ENCODE measurements at places on chromosomes 6 and 20. TPM values are rescaled to one million over a fixed set of nuclear protein-coding genes. Genes with fewer than 3 reads are reported as not detected.

DNA sequence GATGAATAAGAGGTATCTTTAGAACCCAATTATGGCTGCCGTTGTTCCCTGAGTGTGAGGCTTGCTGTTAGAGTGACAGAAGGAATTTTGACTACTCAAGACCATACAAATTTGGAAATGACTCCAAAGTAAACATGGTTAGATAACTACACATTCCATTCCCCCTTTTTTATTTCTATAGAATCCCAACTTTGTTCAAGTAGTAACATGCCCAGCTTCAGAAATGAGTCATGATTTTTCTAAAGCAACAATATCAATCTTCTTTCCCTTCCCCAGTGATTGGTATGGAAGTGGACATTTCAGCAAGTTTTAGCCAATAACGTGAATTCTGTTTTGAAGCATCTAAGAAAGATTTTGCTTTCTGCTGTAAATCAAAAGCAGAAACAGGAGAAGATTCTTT lies 37.8 kb downstream of the HCRTR2 start:
- DNase-seq, result no peak
- H3K4me3 ChIP-seq, result no peak overlapping the region
- no peaks in the 10 kb centered on the region for H3K4me1 ChIP-seq
- no peaks in the 10 kb centered on the region for H3K27me3 ChIP-seq
- no peaks in the 10 kb centered on the region for H3K36me3 ChIP-seq
- H3K27ac ChIP-seq, result no peak overlapping the region

Gene DLL1
- total RNA-seq, result 16.5 TPM

GRCh38 chr20:63496596-63497120 lies 2.2 kb downstream of the EEF1A2 start:
- no peak for DNase-seq
- H3K27me3 ChIP-seq, result peaks cover 9% of the 10 kb centered on the region
- no peaks in the 10 kb centered on the region for H3K4me1 ChIP-seq

- H3K4me3 ChIP-seq, result no peak overlapping the region
- no peaks in the 10 kb centered on the region for H3K36me3 ChIP-seq
- DNase-seq, result no peak
- peaks cover 3% of the 10 kb centered on the region for H3K4me1 ChIP-seq
These were observed 14.5 kb upstream of the COL12A1 start for GRCh38 chr6:75220357-75220756.

GRCh38 chr6:127069659-127070279 lies 48.7 kb upstream of the RSPO3 start:
- no peak overlapping the region for H3K27ac ChIP-seq
- H3K27me3 ChIP-seq, result no peaks in the 10 kb centered on the region
- DNase-seq, result no peak

DNA sequence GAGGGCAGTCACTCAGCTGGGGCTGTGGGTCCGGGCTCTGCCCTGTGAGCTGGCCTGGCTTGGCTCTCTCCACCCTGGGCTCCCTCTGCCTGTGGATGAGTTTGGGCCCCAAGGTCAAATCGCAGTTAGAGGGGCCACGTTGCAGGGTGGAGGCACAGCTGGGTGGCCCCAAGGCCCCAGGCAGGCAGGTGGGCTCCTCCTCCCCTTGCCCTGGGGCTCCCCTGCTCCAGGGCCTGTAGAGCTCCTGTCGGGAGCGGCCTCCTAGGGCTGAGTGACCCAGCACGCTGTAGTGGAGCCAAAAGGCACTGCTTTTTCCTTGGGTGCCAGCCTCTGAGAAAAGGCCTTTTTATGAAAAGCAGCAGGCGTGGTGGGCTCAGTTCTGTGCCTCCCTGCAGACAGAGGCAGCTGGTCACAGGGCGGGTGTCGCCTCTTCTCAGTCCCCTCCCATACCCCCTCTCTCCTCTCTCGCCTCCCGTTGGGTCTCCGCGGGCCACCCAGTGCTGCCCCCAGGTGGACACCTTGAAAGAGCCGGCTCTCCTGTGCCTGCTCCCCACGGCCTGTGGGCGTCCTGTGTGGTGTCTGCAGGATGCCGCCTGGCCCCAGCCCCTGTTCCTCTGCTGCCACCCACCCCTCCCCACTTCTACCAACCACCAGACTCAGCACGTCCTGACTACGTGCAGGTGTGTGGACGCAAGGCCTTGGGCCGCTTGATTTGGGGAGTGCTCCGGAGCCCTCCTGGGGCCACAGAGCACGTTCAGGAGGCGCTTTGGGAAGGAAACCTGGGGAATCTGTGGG lies 13.2 kb downstream of the SS18L1 start:
- no peaks in the 10 kb centered on the region for H3K27me3 ChIP-seq
- H3K36me3 ChIP-seq, result peaks cover 22% of the 10 kb centered on the region

DNA sequence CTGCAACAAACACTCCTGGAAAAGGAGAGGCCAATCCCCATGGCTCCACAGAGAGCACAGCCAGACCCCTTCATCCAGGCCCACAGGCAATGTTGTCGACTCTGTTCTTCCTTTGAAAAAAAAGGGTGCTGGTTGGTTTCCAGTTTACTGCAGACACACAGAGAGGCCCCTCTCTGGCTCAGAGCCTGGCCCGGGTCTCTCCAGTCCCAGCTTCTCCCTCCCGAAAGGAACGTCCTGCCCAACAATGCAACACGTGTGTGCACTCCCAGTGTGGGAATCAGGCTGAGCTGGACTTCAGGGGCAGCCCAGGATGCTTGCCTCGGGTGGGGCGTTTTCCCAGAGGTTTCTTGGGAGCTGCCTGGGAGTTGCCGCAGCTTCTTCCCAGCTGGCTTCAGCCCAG lies 4.5 kb upstream of the NKAIN4 start:
- no peak overlapping the region for H3K4me3 ChIP-seq
- peaks cover 3% of the 10 kb centered on the region for H3K4me1 ChIP-seq
- H3K27me3 ChIP-seq, result peaks cover 8% of the 10 kb centered on the region
- H3K27ac ChIP-seq, result no peak overlapping the region
- H3K36me3 ChIP-seq, result no peaks in the 10 kb centered on the region

DNA sequence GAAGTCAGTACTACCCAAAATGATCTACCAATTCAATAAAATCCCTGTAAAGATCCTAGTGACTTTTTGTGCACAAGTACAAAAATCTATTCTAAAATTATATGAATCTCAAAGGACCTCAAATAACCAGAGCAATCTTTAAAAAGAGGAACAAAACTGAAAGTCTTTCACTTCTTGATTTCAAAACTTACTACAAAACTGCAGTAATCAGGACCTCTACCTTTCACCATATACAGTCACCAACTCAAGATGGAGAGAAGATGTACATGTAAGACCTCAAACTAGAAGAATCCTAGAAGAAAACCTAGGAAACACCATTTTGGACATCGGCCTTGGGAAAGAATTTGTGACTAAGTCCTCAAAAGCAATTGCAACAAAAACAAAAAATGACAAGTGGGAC lies 109.5 kb upstream of the CD93 start:
- no peaks in the 10 kb centered on the region for H3K4me1 ChIP-seq
- no peaks in the 10 kb centered on the region for H3K36me3 ChIP-seq
- DNase-seq, result no peak

- H3K36me3 ChIP-seq, result no peaks in the 10 kb centered on the region
- H3K27me3 ChIP-seq, result no peaks in the 10 kb centered on the region
- no peak for DNase-seq
- H3K27ac ChIP-seq, result peak overlapping the region; percentile 58
These were observed 56.1 kb upstream of the SGK1 start for GRCh38 chr6:134373993-134374392.

- H3K27ac ChIP-seq, result peak within 1 kb of the TSS; percentile 57
- peak within 1 kb of the TSS; percentile 84 for H3K4me3 ChIP-seq
- no peak for DNase-seq
- H3K27me3 ChIP-seq, result no peaks in the 10 kb centered on the region
- no peaks in the 10 kb centered on the region for H3K36me3 ChIP-seq
- peaks cover 12% of the 10 kb centered on the region for H3K4me1 ChIP-seq
These were observed at the start of gene AFDN for GRCh38 chr6:167826896-167827582. Gene AFDN, plus strand, starts transcription at chr6:167826911. Its CDS starts 222 bp downstream, at chr6:167827133.

Gene LRRC73
- total RNA-seq, result not detected

DNA sequence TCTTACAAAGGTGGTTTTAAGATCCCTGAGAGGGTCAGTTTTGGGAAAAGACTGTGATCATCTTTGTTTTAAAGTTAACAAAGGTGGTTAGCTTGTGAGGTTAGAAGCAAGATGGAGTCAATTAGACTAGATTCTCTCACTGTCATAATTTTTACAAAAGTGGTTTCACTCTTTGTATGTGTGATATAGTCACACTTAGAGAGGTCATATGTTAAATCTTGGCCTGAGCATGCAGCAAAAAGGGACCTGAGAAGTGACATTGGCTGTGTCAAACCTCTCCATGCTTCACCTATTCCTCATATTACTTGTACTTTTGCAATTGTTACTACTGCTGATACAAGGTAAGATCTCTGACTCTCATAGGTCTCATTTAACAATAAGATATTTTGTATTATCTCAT lies 368.0 kb downstream of the TBC1D32 start:
- DNase-seq, result no peak
- H3K27me3 ChIP-seq, result no peaks in the 10 kb centered on the region
- H3K27ac ChIP-seq, result no peak overlapping the region
- H3K4me3 ChIP-seq, result no peak overlapping the region
- H3K4me1 ChIP-seq, result no peaks in the 10 kb centered on the region

Gene OR2B6
- not detected for total RNA-seq

DNA sequence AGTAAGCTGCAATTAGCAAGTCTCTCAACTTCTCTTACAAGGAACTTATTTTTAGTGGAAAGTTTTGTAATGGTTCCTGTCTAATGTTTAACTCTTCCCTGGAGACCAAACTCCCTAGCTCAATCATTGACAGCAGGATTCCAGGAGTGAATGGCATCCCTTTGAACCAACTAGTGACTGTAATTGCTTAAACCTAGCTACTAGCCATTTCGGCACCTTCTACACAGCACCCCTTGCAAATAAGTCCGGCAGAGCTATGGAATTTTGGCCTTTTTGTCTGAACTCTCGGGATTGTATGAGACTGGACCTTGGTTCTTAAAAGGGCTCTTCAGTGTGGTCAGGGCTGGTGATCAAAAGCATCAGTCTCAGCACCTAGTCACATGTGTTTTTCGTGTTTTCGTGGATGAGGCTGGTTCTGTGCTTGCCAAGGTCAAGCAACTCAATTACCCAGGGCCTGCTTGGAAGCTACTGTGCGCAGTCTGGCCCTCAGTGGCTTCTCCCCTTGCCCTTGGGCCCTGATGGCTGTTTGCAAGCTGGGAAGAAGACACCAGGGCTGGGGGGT lies 135.3 kb upstream of the NEDD9 start:
- no peaks in the 10 kb centered on the region for H3K36me3 ChIP-seq
- peak overlapping the region; percentile 35 for H3K27ac ChIP-seq
- no peak for DNase-seq
- no peak overlapping the region for H3K4me3 ChIP-seq

- no peak overlapping the region for H3K27ac ChIP-seq
- H3K4me3 ChIP-seq, result no peak overlapping the region
- H3K4me1 ChIP-seq, result no peaks in the 10 kb centered on the region
- H3K27me3 ChIP-seq, result peaks cover 5% of the 10 kb centered on the region
- no peaks in the 10 kb centered on the region for H3K36me3 ChIP-seq
- no peak for DNase-seq
These were observed 99.1 kb upstream of the PRDM1 start for GRCh38 chr6:105986998-105987397.

Gene CDSN
- not detected for total RNA-seq

GRCh38 chr6:169864148-169865020 lies 113.0 kb downstream of the ERMARD start:
- no peaks in the 10 kb centered on the region for H3K4me1 ChIP-seq
- no peaks in the 10 kb centered on the region for H3K36me3 ChIP-seq
- no peaks in the 10 kb centered on the region for H3K27me3 ChIP-seq
- no peak overlapping the region for H3K27ac ChIP-seq
- no peak for DNase-seq
- H3K4me3 ChIP-seq, result no peak overlapping the region

Gene MRPL18
- total RNA-seq, result 119 TPM

DNA sequence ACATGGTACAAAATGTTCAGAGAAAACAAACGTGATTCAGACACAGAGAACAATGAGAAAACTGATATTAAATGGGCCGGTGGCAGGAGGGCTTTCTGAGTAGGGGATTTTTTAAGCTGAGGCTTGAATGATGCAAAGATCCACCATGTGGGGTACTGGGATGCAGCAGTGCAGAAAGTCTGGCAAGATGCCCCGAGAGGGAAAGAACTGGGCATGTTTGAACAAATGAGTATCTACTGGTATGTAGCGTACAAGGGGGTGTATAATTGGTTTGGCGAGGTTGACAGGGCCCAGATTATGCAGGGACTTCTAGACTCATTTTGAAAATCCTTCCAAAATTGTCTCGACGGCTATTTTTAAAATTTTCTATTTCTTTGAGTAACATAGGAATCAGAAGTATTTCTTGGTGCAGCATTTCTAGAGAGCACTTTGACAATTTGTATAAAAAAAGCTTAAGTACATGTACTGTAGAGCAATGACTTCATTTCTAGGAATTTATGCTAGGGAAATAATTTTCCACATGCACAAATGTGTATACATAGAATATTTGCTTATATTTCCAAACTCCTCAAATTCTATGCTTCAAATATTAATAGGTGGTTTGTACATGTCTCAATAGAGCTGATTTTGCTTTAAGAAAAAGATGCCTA lies 119.6 kb upstream of the DOK5 start:
- H3K4me3 ChIP-seq, result no peak overlapping the region
- no peak overlapping the region for H3K27ac ChIP-seq
- H3K36me3 ChIP-seq, result no peaks in the 10 kb centered on the region
- no peaks in the 10 kb centered on the region for H3K4me1 ChIP-seq
- no peaks in the 10 kb centered on the region for H3K27me3 ChIP-seq
- no peak for DNase-seq

- H3K4me1 ChIP-seq, result no peaks in the 10 kb centered on the region
- H3K36me3 ChIP-seq, result no peaks in the 10 kb centered on the region
- no peaks in the 10 kb centered on the region for H3K27me3 ChIP-seq
- no peak overlapping the region for H3K27ac ChIP-seq
- DNase-seq, result no peak
- no peak overlapping the region for H3K4me3 ChIP-seq
These were observed 315.1 kb downstream of the UBE3D start for GRCh38 chr6:82750556-82750955.

- no peak for DNase-seq
- no peak overlapping the region for H3K27ac ChIP-seq
- no peaks in the 10 kb centered on the region for H3K4me1 ChIP-seq
These were observed 24.6 kb downstream of the MYLK4 start for GRCh38 chr6:2725999-2726567.

DNA sequence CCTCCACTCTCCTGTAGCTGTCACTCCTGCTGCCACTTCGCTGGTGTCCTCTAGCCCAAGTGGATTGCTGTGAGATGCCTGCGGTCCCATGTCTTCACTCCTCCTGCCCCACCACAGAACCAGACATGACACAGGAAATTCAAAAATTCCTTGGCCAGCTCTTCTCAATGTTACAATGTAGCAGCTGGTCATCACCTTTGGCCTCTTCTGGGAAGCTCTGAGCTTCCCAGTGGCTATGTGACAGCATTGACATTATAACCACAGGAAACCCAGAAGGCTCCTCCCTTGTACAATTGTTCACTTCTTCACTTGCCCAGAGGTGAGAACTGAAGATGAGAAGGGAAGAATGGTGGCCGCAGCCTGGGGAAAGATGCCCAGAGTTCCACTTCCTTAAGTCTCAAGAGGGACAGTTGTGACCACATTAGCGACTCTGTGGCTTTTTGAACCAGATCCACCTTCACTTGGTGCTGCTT lies 76.1 kb upstream of the NAA20 start:
- H3K27me3 ChIP-seq, result no peaks in the 10 kb centered on the region
- H3K27ac ChIP-seq, result peak overlapping the region; percentile 42
- no peak for DNase-seq
- H3K4me1 ChIP-seq, result peaks cover 18% of the 10 kb centered on the region

GRCh38 chr20:21739161-21739560 lies 33.7 kb downstream of the PAX1 start:
- no peak overlapping the region for H3K4me3 ChIP-seq
- no peaks in the 10 kb centered on the region for H3K36me3 ChIP-seq
- H3K4me1 ChIP-seq, result no peaks in the 10 kb centered on the region

GRCh38 chr20:16462711-16463110 lies 110.5 kb downstream of the KIF16B start:
- no peak overlapping the region for H3K27ac ChIP-seq
- no peaks in the 10 kb centered on the region for H3K27me3 ChIP-seq
- H3K4me1 ChIP-seq, result peaks cover 5% of the 10 kb centered on the region
- no peaks in the 10 kb centered on the region for H3K36me3 ChIP-seq

Data from ascending aorta (tissue), 2 donors.